Left renal cortex interstitium (tissue), 4 donors: ENCODE measurements at places on chromosomes 3 and 15. TPM values are rescaled to one million over a fixed set of nuclear protein-coding genes. Genes with fewer than 3 reads are reported as not detected.
A peak's percentile ranks its signal among the peaks of the same experiment; 100 is the strongest.

The GOLGA8G gene
- not detected for polyA plus RNA-seq

GRCh38 chr3:112097378-112097777 lies 11.2 kb downstream of the C3orf52 start:
- DNase-seq: no peak

The MORC1 gene
- 0.42 TPM for polyA plus RNA-seq

DNA sequence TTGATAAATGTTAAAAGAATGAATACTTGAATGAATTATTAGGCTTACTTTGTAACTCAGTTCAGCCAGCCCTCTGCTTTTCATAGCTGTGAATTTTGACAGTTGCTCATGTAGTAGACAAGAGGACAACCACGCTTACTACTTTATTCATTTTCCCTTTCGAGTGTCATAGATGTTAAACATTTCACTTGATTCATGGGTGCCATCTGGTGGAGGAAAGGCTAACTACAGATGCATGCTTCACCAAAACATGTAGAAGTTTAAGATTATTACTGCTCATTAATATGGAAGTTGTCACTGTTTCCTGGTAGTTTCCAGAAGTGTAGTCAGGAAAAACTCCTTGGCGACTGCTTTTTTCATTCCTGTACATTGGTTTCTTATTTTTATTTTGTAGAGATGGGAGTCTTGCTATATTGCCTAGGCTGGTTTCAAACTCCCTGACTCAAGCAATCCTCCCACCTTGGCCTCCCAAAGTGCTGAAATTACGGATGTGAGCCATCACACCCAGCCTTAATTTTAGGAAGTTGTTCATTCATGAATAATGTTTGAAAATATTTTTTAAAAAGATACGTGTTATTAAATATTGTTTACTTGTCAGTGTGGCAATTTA lies 163.2 kb downstream of the B3GALNT1 start:
- peak; percentile 59 for DNase-seq

The ZKSCAN7 gene
- 18.8 TPM for polyA plus RNA-seq

- no peak for DNase-seq
Measured at GRCh38 chr15:36831904-36832287, 252.5 kb downstream of the CDIN1 start.
